ENCODE measurements at places on chromosomes 11 and 22.
A peak's percentile ranks its signal among the peaks of the same experiment; 100 is the strongest.

GRCh38 chr11:46414466-46414796 lies 22.9 kb upstream of the CHRM4 start:
- DNase-seq = no peak

DNA sequence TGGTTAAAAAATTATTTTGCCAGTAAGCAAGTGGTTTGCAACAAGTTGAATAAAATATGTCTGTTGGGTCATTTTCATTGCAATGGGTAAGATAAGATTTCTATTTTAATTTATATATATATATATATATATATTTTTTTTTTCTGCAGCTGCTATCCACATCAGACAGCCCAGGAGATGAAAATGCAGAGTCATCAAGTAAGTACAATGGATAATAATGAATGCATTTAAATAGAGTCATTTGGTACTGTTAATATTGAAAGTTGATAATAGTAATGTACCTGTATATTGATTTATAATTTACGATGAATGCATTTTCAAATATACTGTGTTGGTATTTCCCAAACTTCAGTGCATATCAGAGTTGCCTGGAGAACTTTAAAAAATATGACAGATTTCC lies 11.5 kb downstream of the BIRC3 start:
- DNase-seq = no peak

DNA sequence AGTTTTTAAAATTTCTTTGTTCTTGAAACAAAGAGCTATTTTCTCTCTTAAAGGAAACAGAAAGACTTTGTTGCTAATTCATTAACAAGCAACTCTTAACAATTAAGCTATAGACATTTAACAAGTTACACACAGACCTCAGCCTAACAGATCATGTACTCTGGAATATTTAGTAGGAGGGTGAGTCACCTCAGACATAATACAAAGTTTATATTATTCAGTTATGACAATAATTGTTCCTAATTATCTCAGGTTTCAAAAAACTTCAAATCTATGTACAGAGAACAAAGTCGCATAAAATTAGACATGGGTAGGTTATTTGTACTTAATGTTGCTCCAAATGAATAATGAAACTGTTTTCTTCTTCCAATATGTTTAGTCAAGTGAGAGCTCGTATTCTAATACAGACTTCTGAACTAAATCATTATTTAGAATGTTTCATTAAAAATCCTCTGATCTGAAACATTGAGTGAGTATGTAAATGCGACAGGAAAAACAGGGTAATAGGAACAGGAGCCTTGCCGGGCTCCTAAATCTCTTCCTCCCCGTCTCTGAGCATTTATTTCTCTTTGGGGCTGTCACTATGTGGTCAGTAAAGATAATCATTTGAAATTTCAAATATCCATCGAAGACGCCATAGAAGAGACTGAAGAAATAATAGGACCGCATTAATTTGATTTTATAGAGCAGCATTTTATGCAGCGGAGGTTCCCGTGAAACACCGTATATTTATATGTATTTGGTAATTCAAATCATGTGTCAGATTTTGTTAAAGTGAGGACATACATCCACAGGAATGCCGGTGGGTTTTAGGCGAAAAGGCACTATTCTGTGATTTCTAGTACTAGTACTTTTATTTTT lies 8.7 kb upstream of the BARX2 start:
- DNase-seq = no peak

GRCh38 chr11:3088806-3089205 lies 31.6 kb upstream of the CARS1 start:
- no peak for DNase-seq

- no peak for DNase-seq
These were observed 373.5 kb downstream of the GUCY1A2 start for GRCh38 chr11:106644824-106645223.

GRCh38 chr11:104435494-104435893 lies 271.5 kb upstream of the PDGFD start:
- DNase-seq = no peak

DNA sequence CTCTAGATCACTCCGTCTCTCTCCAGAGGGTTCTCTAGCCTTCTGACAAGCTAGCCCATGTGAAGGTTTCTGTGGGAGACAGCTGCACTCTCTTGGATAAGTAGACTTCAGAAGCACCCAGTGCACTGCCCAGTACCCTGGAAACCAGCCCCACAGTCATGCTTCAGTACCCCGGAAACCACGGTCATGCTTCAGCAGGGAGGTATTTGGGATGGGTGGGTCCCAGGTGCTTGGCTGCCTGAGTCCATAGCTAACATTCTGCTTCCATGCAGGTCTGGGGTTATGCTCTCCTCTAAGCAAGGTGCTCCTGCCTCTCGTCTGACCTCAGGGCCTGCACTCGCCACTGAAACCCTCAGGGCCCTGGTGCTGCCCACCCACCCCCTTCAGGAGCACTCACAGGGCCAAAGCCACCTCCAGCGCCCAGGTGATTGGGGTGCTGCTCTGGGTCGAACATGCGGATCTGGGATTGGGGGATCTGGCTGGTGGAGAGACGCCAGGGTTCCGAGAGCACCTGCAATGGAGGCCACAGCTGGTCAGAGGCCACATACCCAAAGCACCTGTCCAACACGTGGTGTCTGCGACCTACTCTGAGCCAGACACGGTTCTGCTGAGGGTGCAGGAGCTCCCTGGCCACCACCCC lies 7.3 kb upstream of the SYCE3 start:
- DNase-seq = no peak

DNA sequence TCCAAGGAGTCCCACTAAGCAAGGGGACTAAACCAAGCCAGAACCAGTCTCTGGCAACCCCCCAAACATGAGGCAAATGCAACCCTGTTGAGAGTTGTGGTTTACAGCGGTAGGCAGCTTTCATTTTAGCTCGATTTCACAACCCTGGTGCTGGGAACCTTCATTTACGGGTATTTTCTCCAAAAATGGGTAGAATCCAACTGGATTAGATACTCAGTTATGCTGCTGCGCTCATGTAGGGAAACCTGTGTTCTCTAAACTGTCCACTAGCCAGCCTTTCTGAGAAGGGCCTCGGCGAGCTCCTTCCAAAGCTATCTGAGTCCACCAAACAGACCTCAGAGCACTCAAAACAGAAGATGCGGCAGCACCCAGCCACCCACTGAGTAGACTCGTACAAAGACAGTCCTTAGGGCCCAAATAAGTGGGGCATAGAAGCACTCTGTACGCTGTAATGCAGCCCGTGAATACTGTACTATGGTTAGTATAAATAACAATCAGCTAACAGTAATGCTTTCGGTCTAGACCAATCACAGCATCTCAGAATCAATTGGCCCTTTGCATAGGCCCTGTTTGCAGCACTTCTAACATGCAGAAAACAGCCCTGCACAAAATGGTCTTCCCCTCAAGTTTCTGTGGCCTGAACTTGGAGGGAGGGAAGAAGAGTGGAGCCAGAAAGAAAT lies 104.7 kb downstream of the ETS1 start:
- DNase-seq = no peak

DNA sequence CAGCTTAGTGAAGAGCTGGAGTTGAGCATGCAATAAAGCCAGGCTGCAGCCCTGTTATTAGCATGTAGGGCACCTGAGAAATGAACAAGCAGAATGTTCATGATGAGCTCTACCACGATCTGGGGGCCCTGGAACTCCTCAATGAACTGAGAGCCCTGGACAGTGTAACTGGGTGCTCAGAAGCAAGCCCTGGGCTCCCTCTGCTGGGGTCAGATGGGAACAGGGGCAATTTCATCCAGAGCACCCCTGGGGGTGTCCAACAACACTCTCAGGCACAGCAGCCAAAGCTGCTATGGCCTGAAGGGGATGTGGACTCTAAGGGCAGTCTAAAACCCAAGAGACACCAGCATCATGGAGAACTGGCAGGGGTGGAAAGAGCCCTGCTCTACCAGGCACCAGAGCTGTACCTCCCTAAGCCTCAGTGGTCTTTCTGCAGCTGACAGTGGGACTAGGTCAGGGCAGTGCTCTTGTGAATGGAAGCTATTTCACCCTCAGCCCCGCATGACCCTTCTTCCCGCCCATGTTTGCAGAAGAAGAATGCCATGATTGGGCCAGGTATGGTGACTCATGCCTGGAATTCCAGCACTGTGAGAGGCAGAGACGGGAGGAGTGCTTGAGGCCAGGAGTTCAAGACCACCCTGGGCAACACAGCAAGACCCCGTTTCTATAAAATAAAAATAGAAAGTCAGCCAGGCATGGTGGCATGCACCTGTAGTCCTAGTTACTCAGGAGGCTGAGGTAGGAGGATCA lies 28.9 kb downstream of the THOC5 start:
- DNase-seq = peak; percentile 44

DNA sequence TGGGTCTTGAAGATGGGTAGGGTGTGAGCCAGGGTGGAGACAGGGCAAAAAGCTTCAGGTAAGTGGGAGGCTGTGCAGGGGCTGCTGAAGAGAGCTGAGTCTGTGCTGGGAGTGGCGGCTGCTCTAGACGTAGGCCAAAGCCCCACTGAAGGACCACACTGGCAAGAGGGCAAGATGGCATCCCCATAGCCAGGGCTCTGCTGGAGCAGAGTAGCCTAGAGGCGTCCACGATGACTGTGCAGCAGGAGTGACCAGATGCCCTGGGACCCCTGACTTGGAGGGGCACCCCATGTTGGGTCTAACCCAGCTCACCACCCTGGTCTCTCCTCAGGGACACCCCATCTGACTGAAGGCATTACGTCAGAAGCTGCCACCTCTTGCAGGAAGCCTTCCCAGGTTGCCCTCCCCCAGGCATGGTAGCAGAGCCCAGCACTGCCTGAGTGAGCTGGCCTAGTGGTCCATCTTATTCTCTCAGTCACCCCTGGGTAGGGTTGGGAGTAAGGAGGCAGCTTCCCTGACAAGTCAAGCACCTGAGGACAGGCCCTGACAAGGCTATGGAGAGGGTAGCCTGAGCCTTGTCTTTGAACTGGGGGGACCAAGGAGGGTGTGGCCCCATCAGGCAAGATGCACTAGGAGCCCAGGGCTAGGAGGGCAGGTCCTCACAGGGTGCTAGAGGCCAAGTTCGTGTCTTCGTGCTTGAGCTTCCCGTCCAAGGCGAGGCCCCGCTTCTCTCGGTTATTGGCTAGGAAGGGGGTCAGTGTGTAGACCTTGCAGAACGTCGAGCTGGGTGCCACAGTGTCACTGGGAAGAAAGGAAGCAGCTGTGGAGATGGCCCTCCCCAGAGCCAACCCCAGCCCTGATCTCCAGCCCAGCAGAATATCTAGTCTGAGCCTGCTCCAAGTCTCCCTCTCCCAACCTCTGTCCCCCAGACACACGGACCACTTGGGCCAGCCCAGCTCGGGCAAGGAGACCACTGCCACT lies 33.1 kb downstream of the TPBGL start:
- DNase-seq = no peak

DNA sequence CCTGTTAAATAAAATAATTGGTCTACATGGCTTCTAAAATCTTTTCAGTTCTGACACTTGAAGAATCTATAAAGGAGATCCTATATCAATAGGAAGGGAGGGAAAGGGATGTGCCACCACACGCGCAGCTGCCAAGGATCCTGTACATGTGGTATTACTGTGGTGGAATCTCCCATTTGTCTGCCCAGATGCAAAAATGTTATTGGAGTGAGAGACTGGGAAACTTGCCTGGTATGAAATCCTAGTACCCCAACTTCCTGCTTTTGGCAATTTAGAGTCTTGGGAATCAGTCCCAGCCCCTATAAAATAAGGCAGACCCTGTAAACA lies 81.9 kb upstream of the PICALM start:
- no peak for DNase-seq

- DNase-seq = peak; percentile 53
These were observed 123.5 kb upstream of the APOA1 start for GRCh38 chr11:116960930-116961329.

DNA sequence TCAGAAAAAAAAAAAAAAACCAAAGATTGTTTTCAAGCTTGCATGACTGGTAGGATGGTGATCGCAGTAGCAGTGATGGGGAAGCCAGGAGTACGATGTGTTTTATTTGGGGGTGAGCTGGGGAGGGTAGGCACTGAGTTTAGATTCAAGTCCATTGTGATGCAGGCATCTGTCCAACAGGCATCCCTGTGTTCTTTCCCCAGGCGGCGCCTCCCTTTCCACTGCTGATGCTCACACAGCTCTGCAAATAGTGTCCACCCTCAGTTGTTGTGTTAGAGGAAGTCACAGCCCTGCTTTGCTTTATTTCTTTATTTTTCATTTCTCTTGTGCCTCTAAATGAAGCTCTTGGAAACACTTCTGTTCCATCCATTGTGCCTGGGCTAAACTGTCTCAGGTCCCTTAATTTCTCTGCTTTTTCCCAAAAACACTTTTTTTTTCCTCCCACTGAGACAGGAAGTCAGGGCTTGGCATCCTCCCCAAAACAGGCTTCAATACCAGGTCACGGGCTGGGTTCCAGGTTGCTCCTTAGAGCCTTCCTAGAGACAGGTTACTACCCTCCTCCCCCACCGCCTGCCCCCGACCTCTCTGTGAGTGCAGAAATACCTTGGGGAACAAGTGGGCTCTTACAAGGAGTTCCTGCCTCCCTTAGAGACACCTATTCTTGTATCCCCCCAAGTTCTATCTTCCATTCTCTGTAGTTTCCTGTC lies 38.6 kb upstream of the HSPA8 start:
- DNase-seq = no peak

GRCh38 chr11:8720352-8720751 lies 37.8 kb downstream of the RPL27A start:
- DNase-seq = no peak

- no peak for DNase-seq
These were observed 30.5 kb upstream of the BLID start for GRCh38 chr11:122146475-122146874.

DNA sequence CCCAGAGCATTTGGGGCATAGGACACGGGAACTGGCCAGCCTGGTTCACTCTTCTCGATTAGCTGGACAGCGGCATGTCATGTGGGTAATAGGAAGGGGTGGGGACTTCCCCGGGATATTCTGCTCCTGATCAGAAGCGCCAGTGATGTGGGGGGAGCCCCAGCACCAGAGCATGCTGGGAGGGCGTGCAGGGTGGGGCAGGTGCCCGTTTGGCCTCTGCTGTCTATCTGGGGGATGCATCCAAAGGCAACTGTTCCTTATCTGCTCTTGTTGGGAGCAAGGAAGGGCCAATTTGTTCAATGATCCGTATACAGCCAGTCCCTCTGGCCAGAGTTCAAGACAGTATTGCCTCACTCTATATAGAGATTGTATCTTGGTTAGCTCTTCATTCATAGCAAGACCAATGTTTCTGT lies 43.6 kb downstream of the PPARA start:
- DNase-seq = peak; percentile 47

- no peak for DNase-seq
These were observed 7.7 kb downstream of the CARD10 start for GRCh38 chr22:37511395-37512104.

DNA sequence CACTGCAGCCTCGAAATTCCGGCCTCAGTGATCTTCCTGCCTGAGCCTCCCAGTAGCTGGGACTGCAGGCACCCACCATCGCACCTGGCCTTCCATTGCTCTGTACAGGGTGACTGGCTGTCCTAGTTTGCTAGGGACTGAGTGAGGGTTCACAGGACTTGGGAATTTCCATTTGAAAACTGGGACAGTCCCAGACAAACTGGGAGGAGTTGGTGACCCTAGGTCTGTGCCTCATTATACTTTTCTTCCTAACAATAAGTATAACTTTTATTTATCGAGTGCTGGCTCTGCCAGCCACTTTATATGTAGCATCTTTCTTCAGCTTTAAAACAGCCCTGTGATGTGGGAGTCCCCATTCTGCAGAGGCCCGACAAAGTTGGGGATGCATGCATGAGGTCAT lies 25.5 kb downstream of the TCP11L1 start:
- DNase-seq = no peak
